ENCODE measurements at places on chromosomes 16 and 17. TPM values are rescaled to one million over a fixed set of nuclear protein-coding genes. Genes with fewer than 3 reads are reported as not detected.

DNA sequence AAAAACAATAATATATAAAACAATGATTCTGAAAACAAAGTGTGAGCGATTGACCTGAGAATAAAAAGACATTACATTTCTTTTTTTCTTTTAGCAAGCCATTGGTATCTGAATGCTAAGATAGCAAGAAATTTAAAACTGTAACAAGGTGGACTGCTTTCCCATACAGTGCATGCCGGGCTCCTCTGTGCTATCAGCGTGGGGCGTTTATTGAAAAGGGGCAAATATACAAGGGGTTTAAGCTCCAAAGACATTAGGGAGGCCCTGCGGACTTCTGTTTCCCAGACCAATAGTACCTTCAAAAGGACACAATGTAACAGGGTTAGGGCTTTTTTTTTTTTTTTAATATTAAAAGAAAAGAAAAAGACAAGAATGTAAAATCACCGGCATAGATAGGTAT, 261.3 kb downstream of the ZFHX3 start:
- no peak for DNase-seq

GRCh38 chr17:34135841-34136240, 119.2 kb upstream of the CCL2 start:
- no peak for DNase-seq

- DNase-seq = no peak
These were observed 8.3 kb upstream of the NLK start for GRCh38 chr17:28033972-28034714.

GRCh38 chr16:86015606-86016005, 116.6 kb downstream of the IRF8 start:
- no peak for DNase-seq

DNA sequence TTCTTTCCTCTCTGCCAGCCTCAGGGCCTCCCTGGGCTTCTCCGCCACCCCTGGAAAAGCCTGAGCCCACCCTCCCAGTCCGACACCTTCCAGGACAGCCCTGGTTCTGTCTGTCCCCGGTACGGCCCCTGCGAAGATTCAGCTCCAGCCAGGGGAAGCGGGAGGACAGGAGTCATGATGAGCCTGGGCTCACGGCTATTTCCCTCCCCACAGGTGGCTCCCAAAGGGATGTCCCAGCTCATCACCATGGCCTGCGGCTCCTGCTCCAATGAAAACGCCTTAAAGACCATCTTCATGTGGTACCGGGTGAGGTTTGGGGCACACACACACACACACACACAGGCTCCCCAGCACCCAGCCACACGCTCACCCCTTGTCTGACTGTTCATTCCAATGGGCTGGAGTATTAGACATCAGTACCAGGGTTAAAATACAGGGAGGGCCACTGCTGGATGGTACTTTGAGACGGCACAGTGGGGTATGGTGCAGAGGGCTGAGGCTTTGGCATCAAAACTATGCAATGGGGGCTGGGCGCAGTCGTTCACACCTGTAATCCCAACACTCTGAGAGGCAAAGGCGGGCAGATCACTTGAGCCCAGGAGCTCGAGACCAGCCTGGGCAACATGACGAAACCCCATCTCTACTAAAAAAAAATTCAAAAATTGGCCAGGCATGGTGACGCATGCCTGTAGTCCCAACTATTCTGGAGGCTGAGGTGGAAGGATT, 32.8 kb downstream of the TMEM186 start:
- no peak for DNase-seq

Gene PRRT2
- 15.9 TPM for total RNA-seq

Gene OSGIN1
- total RNA-seq = not detected

Gene BCAR1
- 21.6 TPM for total RNA-seq

Gene KRTAP1-1
- total RNA-seq = not detected
